Mesothelial cell of epicardium (in vitro differentiated cells): ENCODE measurements at places on chromosomes 6 and 20. TPM values are rescaled to one million over a fixed set of nuclear protein-coding genes. Genes with fewer than 3 reads are reported as not detected.

DNA sequence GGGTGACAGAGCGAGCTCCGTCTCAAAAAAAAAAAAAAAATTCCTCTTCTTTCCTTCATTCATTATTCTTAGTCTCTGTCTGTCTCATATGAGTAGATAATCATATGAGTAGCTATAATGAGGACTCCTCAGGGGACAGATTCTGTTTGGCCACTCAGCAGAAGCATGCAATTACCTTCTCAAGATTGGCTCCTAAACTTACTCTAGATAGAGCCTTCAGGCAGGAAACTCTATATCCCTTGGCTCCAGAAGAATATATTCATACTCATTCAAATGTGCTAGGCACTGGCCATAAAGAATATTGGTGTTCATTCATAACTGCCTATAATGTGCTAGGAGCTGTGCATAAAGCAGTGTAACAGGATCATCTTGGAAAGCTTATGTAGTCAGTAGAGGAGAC lies 2.2 kb upstream of the ACAT2 start:
- H3K4me1 ChIP-seq, result peaks cover 23% of the 10 kb centered on the region
- peak overlapping the region; percentile 7 for H3K4me3 ChIP-seq
- no peak for DNase-seq
- no peaks in the 10 kb centered on the region for H3K27me3 ChIP-seq

DNA sequence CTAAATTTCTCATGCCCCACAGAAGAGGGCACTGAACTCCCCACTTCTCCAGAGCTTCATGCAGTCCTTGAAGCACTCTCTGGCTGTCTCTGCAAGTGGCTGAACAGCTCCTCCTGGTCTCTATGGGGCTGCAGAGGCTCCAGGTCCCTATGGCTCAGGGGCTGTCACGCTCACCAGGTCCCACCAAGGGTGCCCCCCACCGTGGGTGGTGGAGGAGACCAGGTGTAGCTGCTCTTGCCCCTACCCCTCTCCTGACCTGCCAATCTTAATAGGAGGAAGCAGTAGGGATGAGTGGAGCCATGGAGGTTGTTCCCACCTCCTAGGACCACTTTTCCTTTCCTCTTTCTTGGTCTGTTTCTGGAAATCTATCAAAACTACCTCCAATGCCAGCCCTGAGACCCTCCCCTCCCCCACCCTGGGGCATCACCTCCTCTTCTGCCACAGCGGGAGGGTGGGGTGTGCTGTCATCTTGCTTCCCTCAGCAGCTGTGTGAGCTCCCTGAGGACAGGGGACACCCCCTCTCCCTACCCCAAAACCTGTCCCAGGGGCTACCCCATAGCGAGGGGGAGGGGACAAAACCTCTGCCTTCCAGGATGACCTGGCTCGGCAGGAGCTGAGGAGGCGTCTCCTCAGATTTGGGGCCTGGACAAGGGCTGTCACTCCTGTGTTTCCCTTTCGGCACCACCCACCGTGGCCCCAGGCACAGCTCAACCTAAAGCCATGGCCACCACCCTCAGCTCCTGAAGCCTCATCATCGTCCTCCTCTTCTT lies 12.0 kb upstream of the RAET1E start:
- H3K27me3 ChIP-seq, result peaks cover 57% of the 10 kb centered on the region
- H3K27ac ChIP-seq, result no peak overlapping the region
- DNase-seq, result no peak
- H3K36me3 ChIP-seq, result no peaks in the 10 kb centered on the region

RSPO3 gene
- total RNA-seq, result 26.3 to 31.1 TPM (median 30.1 TPM) in 3 replicates

DNA sequence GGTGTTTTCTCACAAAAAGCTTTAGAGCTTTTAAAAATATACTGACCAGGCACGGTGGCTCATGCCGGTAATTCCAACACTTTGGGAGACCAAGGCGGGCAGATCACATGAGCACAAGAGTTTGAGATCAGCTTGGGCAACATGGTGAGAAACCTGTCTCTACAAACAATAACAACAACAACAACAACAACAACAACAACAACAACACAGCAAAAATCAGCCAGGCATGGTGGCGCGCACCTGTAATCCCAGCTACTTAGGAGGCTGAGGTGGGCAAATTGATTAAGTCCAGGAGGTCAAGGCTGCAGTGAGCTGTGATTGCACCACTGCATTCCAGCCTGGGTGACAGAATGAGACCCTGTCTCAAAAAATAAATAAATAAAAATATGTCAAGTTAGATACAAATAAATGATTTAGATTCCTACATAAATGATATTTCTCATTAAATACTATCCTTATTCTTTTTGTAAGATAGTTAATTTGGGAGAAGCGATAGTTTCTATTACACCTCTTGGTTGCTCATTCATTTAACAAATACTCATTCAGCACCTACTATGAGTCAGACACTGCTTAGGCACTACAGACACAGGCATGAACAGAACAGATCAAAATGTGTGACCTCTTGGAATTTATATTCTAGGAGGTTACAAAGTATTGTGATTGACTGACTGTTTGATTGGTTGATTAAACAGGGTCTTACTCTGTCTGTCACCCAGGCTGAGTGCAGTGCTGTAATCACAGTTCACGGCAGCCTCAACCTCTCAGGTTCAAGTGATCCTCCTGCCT lies 83.5 kb upstream of the BEND3 start:
- H3K27me3 ChIP-seq, result no peaks in the 10 kb centered on the region
- DNase-seq, result no peak
- no peak overlapping the region for H3K4me3 ChIP-seq
- peaks cover 17% of the 10 kb centered on the region for H3K36me3 ChIP-seq
- H3K27ac ChIP-seq, result no peak overlapping the region
- H3K4me1 ChIP-seq, result peaks cover 8% of the 10 kb centered on the region

- H3K27me3 ChIP-seq, result peaks cover 37% of the 10 kb centered on the region
- DNase-seq, result no peak
- H3K36me3 ChIP-seq, result no peaks in the 10 kb centered on the region
- H3K27ac ChIP-seq, result no peak overlapping the region
- H3K4me3 ChIP-seq, result no peak overlapping the region
- no peaks in the 10 kb centered on the region for H3K4me1 ChIP-seq
These were observed 343.5 kb downstream of the TAF4 start for GRCh38 chr20:61722146-61722678.

- peaks cover 43% of the 10 kb centered on the region for H3K4me1 ChIP-seq
- H3K4me3 ChIP-seq, result no peak overlapping the region
- no peak for DNase-seq
- peaks cover 9% of the 10 kb centered on the region for H3K36me3 ChIP-seq
These were observed 2.2 kb downstream of the IFNGR1 start for GRCh38 chr6:137216875-137217553.

CCN6 gene
- not detected in 3 replicates for total RNA-seq

- no peaks in the 10 kb centered on the region for H3K36me3 ChIP-seq
- no peak overlapping the region for H3K27ac ChIP-seq
- H3K27me3 ChIP-seq, result no peaks in the 10 kb centered on the region
- DNase-seq, result no peak
These were observed 677.7 kb downstream of the DOK5 start for GRCh38 chr20:55153001-55153645.

LHFPL5 gene
- not detected in 3 replicates for total RNA-seq

DNA sequence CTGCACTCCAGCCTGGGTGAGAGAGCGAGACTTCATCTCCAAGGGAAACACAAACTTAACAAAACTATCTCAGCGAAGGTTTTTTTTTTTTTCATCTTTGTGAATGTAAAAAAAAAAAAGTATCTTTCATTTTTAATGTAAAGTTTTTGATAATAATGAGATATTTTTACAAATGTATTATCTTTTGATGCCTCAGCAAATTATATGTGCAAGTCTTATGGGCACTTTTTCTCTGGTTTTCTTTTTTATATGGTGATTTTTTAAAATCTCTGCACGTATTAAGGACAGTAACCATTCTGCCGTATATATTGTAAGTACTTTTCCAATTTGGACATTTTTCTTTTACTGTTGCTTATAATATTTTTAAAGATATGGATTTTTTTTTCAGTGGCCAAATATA lies 76.8 kb downstream of the MAFB start:
- no peaks in the 10 kb centered on the region for H3K36me3 ChIP-seq
- H3K4me1 ChIP-seq, result no peaks in the 10 kb centered on the region
- no peak overlapping the region for H3K4me3 ChIP-seq
- H3K27ac ChIP-seq, result no peak overlapping the region
- DNase-seq, result no peak

TP53TG5 gene
- total RNA-seq, result 0.47 to 0.69 TPM in 2 of 3 replicates, not detected in the other

DNA sequence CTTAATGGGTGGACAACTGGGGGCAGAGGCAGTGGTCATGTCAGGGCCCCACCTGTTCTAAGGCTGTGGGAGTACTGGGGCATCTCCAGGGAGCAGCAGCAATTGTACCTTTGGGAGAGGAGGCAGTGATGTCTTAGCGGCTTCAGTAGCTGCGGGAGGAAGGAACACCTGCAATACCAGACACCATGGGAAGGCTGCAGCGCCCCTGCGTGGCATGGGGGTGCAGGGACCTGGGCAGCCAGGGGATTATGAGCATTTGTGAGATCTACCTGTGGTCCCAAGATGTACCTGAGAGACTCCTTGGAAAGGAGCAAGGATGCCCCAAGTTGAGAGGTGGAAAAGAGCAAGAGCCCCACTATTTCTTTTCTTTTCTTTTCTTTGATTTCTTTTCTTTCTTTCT lies 112.1 kb upstream of the GPR6 start:
- DNase-seq, result no peak
- H3K27me3 ChIP-seq, result no peaks in the 10 kb centered on the region
- no peak overlapping the region for H3K27ac ChIP-seq

ZSWIM3 gene
- 3.7 to 4.6 TPM (median 4.4 TPM) in 3 replicates for total RNA-seq

DNA sequence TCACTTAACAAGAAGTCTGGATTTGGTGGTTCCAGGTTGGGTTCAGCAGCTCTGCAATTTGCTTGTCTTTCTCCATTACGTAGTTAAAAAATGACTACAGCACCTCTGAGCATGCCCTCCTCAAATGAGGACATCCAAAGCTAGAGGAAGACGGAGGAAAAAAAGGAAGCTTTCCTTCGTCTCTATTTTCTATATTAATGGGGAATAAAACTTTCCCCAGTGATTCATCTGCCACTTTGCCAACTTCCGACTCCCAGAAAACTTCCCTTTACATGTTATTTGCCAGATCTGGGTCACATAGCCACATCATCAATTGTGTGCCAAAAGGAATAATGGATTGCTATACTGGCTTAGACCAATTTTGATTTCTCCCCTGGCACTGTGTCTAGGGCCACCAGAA lies 69.5 kb downstream of the ZFAND3 start:
- H3K4me3 ChIP-seq, result no peak overlapping the region
- no peaks in the 10 kb centered on the region for H3K27me3 ChIP-seq
- no peak overlapping the region for H3K27ac ChIP-seq
- peaks cover 18% of the 10 kb centered on the region for H3K4me1 ChIP-seq
- no peak for DNase-seq
- peaks cover 9% of the 10 kb centered on the region for H3K36me3 ChIP-seq

DNA sequence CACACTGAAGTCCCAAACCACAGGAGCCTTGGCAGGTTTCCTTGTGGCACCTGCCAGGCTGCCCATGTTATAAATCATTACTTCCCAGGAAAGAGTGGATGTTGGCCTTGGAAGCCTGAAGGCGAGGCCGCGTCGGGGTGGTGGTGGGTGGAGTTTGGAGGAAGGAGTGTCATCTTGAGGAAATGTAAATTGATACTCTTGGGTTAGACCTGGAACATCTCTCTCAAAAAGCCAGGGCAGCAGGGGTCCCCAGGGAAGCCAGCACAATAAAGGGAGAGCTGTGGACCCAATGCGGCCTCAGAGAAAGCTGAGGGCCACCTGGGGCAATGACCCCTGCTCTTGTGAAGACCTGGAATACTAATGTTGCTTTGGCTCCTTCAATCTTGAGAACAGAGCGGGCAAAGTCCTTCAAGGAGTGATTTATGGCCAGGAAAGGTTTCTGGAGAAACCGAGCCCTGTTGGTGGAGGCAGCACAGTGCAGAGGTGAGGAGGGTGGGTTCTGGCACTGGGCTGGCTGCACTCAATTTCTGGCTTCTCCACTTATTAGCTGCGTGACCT lies 26.3 kb upstream of the TRAF3IP2 start:
- H3K27ac ChIP-seq, result no peak overlapping the region
- peaks cover 2% of the 10 kb centered on the region for H3K36me3 ChIP-seq
- no peaks in the 10 kb centered on the region for H3K27me3 ChIP-seq

GRCh38 chr20:33622705-33623365 lies 39.3 kb upstream of the C20orf144 start:
- H3K36me3 ChIP-seq, result peaks cover 52% of the 10 kb centered on the region
- no peak overlapping the region for H3K27ac ChIP-seq

GRCh38 chr6:13234130-13234529 lies 94.2 kb downstream of the TBC1D7 start:
- H3K27me3 ChIP-seq, result peaks cover 15% of the 10 kb centered on the region
- DNase-seq, result no peak

DNA sequence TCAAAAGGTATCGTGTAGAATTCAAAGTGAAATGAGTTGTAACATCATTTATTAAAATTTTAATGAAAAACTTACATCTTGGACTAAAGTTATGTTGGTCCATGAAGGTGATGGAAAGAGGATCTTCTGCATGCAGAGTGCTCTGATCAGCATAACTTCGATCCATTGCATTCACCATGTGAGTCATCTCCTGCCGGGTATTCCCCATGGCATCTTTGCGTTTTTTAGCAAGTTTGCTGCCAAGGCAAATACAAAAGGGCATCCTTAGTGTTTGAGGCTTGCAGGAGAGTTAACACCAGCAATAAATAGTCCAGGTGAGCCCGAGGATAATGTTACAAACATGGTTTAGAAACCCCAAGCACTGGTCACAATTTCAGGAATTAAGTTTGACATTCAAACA lies 104.2 kb upstream of the THEMIS start:
- no peaks in the 10 kb centered on the region for H3K27me3 ChIP-seq
- H3K36me3 ChIP-seq, result peaks cover 11% of the 10 kb centered on the region
- DNase-seq, result no peak
- no peaks in the 10 kb centered on the region for H3K4me1 ChIP-seq
- H3K27ac ChIP-seq, result no peak overlapping the region

HDGFL1 gene
- total RNA-seq, result 0.09 to 0.14 TPM (median 0.11 TPM) in 3 replicates

DNA sequence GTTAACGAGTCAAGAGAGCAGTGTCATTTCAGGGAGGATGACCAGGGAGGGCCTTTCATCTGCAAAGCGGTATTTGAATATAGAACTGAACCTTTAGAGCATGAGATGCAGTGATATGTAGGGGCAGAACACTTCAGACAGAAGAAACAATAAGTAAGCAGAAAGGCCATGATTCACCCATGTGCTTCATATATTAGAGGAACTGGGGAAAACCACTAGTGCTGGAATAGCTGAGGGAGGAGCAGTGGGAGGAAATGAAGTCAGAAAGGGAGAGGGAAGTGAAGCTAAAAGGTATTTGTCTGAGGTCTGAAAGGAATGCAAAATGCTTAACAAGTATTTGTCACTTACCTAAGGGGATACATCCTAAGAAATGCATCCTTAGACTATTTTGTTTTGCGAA lies 391.2 kb downstream of the ADGRB3 start:
- no peaks in the 10 kb centered on the region for H3K27me3 ChIP-seq
- no peak overlapping the region for H3K27ac ChIP-seq
- H3K36me3 ChIP-seq, result no peaks in the 10 kb centered on the region
- H3K4me1 ChIP-seq, result no peaks in the 10 kb centered on the region
- H3K4me3 ChIP-seq, result no peak overlapping the region

LRFN2 gene
- not detected in 3 replicates for total RNA-seq

HSPA1L gene
- 1.7 to 2.2 TPM (median 2.1 TPM) in 3 replicates for total RNA-seq

GRCh38 chr20:420721-421574 lies 12.8 kb downstream of the RBCK1 start:
- no peak for DNase-seq
- peaks cover 44% of the 10 kb centered on the region for H3K36me3 ChIP-seq
